T-helper 2 cell treated with Interferon-gamma antibody and Interleukin-4, amounts not matched to agents 5 μg/mL and 100 μg/mL, for 36 hours (primary cell): ENCODE measurements at places on chromosomes 5 and 9.

DNA sequence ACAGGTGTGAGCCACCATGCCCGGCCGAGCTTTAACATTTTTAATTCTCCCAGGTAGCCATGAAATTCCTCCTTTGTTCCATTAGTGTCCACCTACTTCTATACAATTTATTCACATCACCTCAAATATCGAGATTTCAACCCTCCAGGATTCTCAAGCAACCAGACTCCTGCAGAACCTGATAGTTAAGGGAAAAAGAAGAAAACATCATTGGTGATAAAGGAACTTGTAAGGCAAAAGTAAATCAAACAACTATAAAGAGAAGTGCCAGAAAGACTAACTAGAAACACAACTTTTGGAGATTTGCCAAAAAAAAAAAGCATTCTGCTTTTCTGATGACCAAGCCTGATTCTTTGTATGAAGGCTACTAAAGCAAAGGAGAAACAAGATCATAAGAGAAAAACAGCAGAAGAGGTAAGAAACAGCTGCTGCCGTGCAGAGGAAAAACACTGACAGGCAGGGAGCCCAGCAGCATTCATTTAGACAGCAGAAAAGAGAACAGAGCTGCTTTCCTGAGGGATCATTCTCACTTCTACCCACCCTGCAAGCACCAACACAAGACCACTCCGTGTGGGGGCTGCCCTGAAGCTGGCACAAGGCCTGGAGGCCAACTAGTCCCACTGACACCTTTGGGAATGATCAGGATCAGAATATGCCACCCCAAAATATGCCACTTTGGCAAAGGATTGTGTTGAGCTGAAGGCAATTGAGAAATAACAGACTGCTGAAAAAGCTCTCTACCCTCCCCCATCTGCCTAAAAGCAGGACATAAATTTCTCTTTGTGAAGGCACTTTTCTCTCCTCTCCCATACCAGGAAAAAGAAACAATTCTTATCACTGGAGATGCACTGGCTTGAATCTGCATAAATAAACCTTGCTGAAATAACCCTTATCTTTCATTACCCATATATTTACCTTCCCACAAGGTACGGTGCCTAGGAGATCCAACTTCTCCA lies 75.1 kb downstream of the ALDH7A1 start:
- no peak for DNase-seq

- DNase-seq: no peak
Measured at GRCh38 chr5:174995827-174996226, 271.4 kb downstream of the MSX2 start.

- DNase-seq: no peak
Measured at GRCh38 chr5:130112246-130112645, 208.0 kb downstream of the CHSY3 start.

- no peak for DNase-seq
Measured at GRCh38 chr5:1550287-1551076, 26.7 kb upstream of the LPCAT1 start.

DNA sequence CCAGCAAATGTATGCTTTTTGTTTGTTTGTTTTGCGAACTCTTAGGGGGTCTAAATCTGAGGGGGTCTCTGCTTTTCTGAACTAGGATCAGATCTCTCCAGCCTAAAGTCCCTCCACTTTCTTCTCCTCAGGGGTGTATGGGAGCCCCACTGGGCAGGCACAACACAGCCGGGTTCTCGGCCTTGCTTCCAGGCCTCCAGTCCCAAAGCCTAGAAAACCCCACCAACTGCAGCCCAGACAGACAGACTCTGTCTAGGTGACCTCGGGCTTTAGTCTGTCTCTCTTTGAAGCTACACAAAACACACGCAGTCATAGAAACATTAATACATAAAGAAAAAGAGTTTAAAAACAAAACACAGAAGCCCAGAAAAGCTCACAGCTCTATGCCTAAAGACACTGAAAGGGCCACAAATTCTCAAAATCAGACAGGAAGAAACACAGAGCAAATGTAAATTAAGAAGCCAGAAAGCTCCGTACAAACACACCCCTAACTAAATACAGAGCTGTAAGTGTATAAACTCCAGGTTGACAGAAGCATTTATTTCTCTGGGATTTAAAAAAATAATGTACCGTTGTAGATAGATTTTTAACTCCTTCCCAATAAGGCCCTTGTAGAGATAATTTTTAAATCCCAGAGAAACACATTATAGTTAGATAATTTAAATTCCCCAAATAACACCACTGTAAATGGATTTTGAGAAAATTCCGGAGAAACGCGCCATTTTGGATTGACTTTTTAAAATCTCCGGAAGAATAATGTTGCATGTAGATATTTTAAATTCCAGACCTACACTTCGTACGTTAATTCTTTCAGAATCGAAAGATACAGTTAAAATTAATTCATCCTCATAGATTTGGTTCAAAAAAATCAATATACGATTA lies 2.0 kb downstream of the PITX1 start:
- DNase-seq: no peak

GRCh38 chr5:120241400-120241799 lies 222.7 kb upstream of the PRR16 start:
- DNase-seq: no peak

GRCh38 chr5:140190872-140191218 lies 15.9 kb downstream of the CYSTM1 start:
- no peak for DNase-seq

- DNase-seq: no peak
Measured at GRCh38 chr9:16031971-16032370, 479.1 kb downstream of the CCDC171 start.

DNA sequence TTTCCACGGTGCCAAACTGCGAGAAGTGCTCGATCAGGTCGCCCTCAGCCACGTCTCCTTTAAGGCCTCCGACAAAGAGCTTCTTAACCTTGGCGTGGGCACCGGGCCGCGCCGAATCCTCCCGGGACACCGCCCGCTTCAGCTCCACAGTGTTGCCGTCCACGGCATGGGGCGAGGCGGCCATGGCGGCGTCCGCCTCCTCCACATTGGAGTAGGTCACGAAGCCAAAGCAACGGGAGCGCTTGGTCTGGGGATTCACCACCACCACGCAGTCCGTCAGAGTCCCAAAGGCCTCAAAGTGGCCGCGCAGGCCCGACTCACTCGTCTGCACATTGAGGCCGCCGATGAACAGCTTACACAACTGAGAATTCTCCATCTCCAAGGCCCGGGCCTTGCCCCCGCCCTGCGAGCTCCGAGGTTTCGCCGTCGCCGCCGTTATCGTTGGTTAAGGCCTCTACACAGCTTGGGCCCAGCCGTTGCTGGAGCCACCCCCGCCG lies 424 bp downstream of the HNRNPA0 start:
- DNase-seq: no peak

DNA sequence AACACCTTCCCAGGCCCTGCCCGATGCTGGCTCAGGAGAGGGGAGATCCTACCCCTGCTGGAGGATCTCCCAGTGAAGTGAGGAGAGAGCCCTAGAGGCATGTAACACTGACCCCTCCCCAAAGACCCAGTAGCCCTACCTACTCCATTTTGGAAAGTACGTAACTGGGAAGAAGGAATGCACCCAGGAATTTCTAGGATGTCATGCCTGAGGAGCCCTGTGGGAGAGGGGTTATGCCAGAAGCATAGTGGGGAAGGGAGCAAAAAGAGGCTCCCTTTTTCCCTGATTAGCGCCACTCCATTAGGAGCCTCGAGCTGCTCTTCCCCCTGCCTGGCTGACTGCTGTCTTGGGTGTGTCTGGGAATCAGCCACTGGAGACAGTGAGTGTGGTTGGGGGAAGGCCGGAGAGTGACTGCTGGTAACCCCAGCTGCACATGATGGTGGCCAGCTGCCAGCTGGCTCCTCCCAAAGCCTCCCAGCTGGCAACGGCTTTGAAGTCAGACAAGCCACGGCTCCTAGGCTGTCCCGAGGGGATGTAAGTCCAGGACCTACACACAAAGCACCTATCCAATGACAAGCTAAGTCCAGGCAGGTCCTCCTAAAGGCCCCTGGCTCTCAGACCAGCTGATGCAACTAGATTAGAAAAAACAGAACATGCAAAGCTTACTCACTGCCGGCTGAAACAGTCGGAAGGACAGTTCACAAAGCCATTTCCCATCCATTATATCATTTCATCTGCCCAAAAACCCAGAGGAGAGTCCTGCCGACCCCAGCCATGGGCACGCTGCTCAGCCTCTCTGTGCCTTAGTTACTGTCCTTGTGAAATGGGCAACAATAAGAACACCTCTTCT lies 136.5 kb upstream of the ABCA1 start:
- no peak for DNase-seq

DNA sequence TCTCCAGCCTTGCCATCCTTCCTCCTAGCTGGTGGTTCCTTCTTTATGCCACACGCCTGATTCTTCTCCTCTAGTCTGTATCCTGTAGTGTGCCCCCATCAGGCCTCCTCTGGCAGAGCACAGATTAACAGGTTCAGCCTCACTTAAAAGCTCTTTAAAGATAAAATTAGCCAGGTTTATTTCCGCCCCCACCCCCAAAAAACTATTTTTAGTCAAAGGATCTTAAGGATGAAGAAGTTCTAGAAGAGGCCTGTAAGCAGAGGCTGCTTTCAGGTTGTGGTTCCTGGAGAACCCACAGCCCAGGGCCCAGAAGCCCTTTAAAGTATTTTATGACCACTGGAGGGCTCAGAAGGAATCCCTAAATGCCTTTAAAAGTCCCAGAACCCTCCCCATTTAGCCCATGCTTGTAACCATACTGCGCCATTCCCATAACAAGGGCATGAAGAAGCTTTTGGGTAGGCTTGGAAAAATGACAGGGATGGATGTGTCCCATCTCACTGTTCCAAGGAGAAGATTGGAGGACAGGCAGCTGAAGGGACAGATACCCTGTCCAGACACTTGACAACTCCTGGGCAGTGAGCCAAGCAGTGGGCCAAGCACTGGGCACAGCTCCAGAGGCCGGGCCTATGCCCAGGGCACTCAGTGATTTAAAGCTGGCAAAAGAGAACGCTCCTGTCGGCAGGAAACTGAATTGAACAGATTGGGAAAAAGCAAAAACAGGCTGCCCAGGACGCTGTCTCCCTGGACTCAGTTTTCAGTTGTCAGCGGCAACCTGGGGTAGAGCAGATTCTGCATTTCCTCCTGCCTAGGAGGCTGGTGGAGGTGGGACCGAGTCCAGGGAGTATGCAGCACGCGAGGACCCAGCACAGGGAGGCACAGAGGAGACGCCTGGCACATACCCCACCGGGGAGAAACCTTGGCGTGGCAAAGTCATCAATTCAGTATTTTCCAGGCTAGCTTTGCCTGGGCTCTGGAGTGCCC lies 106.3 kb upstream of the SSBP2 start:
- no peak for DNase-seq

DNA sequence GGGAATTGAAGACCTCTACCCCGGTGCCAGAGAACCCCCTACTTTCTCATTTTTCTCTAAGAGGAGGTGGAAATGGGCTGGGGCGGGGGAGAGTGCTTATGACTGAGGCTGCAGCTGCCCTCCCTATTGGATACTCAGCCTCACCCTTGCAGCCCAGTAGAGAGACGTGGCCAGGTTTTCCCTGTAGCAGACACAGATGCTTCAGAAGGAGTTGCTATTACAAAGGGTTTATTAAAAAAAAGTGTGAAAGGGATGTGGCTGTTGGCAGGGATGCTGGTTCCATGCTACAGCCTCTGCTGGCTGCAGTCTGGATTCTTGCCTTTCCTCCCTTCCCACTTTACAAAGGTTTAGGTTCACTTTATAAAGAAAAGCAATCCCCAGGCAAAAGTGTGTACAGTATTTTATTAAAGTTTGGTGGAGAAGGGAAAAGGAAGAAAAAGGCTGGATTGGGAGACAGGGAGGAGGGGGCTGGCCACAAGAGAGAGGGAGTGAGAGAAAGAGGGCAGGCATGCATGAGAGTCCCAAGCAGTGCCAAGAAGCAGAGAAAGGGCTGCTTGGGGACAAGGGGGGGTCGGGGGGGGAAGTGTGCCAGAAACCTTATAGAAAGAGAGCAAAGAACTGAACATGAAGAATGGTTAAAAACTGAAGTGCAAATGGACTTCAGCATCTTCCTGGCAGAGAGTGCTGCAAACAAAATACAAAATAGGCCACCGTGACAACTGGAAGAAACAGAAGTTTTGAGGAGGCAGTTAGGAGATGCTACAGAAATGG lies 29.5 kb upstream of the NFIB start:
- DNase-seq: no peak

- DNase-seq: peak; percentile 61
Measured at GRCh38 chr5:32542216-32543059, 42.9 kb upstream of the SUB1 start.

GRCh38 chr5:74517700-74518099 lies 122.8 kb downstream of the ENC1 start:
- DNase-seq: no peak

GRCh38 chr5:122870219-122870856 lies 24.9 kb downstream of the SNX24 start:
- no peak for DNase-seq

DNA sequence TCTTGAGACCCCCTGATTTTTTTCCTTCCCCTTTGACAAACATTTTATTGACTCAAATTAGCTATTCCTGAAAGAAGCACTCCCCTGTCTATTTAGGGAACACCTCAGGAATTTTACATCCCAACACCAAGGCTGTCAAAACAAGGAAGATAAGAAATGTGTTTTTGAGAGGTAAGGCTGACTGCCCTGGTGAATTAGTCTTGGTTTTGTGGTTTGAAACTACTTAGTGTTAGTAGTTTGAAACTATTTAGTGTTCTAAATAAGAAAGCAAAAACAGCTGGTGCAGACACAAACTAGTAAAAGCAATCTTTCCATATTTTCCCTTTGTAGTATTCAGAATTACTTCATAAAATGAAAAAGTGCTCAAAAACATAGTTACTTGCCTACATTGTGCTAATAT lies 120.7 kb downstream of the PCSK1 start:
- DNase-seq: no peak

- no peak for DNase-seq
Measured at GRCh38 chr9:127972236-127972871, 8.4 kb downstream of the EEIG1 start.

DNA sequence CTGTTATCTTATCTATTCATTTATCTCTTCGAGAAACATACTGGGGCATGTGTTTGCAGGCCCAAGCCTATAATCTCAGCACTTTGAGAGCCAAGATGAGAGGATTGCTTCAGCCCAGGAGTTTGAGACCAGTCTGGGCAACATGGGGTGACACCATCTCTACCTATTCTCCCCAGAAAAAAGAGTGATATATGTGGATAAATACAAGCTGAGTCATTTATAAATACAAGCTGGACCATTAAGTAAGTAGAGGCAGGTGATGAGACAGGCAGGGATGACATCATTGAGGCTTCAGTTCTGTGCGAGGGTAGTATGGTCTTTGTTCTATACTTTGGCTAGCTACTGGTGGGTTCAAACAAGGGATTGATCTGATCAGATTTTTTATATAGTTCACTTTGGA lies 25.6 kb downstream of the PBX3 start:
- no peak for DNase-seq

GRCh38 chr5:43020399-43020746 lies 19.7 kb downstream of the ANXA2R start:
- DNase-seq: no peak
